ENCODE measurements at places on chromosomes 16 and 17.

DNA sequence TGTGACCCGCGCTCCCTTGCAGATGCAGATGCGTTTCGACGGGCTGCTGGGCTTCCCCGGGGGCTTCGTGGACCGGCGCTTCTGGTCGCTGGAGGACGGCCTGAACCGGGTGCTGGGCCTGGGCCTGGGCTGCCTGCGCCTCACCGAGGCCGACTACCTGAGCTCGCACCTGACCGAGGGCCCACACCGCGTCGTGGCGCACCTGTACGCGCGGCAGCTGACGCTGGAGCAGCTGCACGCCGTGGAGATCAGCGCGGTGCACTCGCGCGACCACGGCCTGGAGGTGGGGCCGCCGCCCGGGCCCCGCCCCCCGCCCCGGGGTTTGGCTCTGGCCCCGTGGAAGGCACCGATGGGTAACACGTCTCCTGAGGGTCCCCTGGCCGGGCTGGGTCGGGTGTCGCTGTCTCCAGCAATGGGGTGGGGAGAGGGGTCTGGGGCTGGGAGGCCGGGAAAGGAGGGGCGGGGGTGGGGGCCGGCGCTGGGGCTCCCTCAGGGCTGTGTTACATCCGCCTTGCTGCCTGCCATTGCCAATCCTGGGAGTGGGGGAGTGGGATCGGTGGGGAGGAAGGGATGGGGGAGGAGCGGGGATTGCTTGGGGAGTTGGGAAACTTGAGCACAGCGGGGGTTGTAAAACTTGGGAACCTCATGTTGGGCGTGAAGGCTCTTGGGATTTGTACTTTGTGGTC is 737 bp downstream of the NUDT16L1 start:
- DNase-seq, result no peak

DNA sequence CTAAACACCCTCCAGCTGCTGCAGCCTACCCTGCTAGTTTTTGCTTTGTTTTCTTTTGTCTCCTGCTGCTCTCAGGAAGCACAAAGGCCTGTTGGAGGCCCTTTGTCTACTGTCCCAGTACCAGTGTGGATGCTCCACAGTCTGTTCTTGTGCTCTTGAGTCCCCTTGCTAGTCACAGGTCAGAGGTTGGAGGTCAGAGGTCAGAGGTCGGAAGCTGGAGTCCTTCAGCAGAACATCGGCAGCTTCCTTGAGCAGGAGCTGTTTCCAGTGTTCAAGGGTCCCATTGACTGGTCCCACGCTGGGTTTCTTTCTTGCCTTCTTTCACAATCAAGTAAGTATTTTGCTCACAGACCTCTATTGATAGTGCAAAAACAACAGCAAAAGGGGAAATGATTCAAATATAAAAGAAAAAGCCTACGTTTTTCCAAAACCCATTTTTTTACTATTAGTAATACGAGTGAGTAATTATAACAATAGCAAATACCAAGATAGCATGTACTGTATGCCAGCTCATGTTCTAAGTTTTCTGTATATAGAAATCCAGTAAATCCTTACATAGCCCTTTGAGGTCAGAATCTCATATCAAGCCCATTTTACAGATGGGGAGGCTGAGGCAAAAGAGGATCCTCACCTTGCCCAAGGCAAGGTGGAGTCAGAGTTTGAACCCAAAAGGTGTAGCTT is 10.9 kb upstream of the IL34 start:
- no peak for DNase-seq

- DNase-seq, result no peak
Measured at GRCh38 chr16:78503602-78504001, 404.1 kb downstream of the WWOX start.

GRCh38 chr17:75832164-75832651 is 12.0 kb downstream of the UNC13D start:
- DNase-seq, result no peak

- no peak for DNase-seq
Measured at GRCh38 chr17:4185656-4186055, 42.7 kb downstream of the CYB5D2 start.

- DNase-seq, result no peak
Measured at GRCh38 chr17:39834017-39834416, 30.1 kb downstream of the IKZF3 start.

- no peak for DNase-seq
Measured at GRCh38 chr17:76687298-76688164, 23.2 kb downstream of the MXRA7 start.

DNA sequence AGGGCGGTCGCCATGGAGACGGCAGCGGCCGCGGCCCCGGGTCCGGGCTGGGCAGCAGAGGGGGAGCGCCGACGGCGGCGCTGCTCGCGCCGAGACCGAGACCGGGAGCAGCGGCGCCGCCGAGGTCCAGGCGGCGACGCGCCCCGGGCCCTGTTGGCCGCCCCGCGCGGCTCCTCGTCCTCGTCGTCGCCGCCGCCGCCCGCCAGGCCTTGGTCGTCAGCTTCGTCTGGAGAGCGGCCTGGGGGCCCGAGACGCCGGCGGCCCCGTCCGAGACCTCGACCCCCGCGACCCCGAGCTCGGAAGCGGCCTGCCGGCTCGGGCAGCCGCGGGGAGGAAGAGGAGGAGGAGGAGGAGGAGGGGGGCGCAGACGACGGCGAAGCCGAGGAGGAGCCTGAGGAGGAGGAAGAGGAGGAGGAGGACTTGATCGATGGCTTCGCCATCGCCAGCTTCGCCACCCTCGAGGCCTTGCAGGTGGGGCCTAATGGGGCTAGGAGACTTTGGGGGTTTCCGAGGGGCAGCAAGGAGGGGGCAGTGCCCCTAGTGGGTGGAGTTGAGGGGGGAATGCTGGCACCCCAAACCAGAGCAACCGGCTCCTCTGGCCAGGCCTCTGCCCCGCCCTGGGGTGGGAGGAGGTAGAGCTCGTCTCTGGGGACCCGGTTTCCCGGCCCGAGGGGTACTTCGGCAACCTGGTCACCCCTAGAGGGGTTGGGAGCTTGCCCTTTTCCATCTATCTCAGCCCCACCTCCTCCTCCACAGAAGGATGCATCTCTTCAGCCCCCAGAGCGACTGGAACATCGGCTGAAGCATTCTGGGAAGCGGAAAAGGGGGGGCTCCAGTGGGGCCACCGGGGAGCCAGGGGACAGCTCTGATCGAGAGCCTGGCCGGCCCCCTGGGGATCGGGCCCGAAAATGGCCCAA is 1.5 kb downstream of the FBRS start:
- DNase-seq, result no peak

DNA sequence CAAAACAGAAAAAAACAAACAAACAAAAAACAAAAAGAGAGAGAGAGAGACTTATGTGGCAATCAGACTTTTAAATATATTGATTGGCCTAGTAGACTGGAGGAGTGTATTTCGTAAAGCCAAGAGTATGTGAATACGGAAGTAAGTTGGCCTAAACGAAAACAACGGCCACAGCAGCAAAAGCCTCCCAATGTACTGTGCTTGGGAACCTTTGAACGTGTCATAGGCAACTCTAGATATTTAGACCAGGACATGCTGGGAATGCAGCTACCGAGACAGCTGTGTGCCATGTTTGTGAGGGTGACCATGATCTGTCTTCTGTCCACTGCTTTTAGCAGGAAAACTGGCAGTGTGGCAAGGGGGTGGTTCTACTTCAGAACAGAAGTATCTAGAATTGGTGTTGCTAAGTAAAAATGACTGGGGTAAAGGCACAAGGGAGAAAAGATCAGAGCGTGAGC is 7.4 kb downstream of the MAF start:
- no peak for DNase-seq

DNA sequence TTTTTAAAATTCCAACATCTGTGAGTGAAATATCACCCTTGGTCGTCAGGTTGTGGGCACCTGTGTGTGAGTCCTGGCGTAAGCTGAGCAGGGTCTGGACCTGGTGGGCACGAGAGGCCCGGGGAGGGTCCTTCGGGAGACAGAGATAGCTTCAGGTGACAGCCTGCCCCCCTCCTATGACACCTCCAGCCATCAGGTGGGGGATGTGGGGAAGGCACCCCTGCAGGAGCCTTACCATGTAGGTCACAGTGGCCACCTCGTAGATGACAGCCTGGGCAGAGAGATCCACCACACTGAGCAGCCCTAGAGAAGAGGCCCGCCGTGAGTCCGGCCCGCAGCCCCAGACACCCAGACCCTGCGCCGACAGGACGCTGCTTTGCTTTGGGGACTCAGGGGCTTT is 11.2 kb downstream of the SLC47A2 start:
- no peak for DNase-seq

GRCh38 chr17:44065668-44066203 is 735 bp downstream of the LSM12 start:
- peak; percentile 8 for DNase-seq

DNA sequence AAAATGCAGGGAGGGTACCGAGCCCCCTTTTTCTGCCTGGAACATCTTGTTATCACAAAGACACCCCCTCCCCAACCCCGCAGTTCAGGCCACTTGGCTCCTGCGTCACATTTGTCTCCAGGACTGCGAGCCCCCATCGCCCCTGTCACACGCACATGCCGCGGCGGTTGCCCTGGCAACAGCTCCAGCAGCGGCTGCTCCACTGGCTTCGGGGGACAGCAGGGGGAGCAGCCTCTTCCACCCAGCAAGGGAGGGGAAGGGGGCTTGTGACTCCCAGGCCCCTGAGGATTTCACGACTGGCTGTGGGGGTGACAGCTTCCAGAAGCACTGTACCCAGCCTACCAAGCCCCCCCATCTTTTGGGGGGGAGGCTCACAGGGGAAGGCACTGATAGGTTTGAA is 2.6 kb downstream of the BAIAP3 start:
- no peak for DNase-seq

DNA sequence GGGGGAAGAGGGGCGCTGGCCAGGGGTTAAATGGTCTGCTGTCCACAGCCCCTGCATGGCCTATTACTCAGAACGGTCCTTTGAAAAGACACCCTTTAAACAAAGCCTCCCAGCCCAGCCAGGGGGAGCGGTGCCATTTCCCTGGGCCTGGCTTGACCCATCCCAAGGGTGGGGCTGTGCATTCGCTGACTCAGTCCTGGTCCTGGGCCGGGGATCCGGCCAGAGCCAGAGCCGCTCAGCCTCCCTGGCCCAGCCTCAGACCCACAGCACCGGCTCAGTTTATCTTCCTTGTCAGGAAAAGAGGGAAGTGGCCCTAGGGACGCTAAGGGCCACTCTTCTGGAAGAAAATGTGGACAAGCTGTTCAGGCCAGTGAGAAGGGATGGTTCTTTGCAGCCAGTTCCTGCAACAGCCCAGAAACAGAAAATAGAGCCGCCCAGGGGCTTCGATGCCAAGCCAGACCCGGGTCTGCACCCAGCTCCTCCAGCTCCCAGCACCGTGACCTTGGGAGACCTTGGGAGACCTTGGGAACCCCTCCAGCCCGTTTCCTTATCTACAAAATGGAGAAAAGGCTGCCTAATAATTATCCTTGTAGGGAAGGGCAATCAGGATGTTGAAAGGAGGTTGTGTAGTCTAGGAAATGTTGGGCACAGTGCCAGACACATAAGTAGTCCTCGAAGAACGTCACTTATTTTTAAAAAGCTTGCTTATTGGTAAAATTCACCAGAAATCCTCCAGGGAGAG is 82.5 kb downstream of the ZDHHC7 start:
- DNase-seq, result no peak

DNA sequence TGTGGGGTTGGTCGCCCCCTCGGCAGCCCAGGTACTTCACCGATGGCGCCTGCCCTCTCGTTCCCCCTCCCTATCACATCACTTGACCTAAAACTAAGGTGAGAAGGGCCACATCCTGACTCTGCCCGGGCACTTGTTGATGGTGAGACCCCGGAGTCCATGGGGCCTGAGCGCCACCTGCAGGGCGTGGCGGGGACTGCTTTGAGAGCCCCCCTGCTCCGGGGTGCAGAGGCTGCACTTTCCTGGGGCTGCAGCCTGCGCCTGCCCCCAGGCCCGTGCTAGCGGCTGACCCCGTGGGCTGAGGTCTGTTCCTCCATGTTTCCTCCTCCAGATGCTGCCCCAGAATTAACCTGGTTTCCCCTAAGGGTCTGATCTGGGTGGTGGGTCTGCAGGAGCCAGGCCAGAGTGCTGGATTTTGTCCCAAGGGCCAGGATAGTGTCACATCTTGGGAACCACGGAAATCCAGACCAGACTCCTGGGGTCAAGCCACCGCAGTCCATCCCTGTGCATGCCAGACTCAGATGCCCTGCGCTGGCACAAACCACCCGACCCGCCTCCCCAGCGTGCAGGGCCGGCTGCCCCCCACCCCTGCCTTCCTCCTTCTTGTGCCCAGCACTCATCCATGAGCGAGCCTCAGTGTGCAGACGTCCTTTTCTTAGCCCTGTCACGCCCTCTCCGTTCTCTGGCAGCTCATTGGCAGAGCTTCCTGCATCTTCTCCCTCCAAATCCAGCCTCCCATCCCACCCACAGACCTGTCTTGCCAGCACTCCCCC is 2.7 kb downstream of the NDUFAF8 start:
- peak; percentile 37 for DNase-seq

DNA sequence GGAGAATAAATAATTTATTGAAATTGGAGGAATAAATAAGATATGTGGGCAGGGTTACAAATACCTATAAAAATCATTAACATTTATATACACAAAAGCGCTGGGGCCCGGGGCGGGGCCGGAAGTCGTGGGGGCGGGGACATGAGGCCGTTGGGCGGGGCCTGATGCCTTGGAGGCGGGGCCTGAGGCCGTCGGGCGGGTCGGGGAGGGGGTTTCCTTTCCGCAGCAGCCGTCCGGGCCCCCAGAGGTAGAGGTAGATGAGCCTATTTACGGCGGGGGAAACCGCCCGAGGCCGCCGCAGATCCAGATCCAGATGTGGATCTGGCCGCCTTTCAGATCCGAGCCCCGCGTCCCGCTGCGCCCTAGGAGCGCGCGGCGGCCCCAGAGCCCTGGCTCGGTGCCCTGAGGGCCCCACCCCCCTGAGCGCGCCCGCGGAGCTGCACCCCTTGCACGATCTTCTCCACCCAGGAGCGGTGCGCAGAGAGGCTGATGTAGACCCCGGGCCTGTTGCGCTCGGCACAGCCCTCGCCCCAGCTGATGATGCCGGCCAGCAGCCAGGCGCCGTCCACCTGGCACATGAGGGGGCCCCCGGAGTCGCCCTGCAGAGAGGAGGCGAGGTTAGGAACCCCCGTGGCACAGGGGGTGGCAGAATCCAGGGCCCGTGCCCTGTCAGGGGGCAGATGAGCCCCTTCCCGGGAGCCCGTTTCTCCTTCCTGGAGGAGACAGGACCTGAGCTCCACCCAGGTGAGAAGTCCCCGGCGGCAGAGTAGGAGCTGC is 5.1 kb downstream of the PRSS22 start:
- no peak for DNase-seq

GRCh38 chr17:80605326-80606066 is 60.9 kb downstream of the RPTOR start:
- DNase-seq, result no peak

GRCh38 chr17:70202840-70203239 is 33.5 kb downstream of the KCNJ2 start:
- no peak for DNase-seq

DNA sequence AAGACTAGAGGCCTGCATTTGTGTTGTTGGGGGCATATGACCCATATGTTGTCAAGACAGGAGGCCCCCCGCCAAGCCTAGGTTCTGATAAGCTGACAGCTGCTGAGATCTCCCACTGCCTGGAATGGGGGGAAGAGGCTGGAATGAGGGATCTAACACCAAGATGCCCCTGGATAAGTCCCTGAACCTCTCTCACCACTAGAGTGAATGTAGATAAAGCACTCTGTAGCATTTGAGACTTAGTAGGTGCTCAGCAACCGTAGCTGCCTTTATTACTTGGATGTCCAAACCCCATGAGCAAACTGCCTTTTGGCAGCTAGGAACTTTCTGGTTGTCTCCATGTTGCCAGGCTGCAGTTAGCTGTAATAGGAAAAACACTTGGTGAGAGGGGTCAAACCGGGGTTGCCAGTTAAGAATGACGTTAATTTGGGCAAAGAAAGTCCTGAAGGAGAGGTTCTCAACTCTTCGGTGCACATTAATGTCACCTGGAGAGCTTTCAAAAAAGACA is 4.4 kb upstream of the RASL10B start:
- DNase-seq, result no peak

- DNase-seq, result no peak
Measured at GRCh38 chr16:21628121-21628726, 24.2 kb downstream of the IGSF6 start.

GRCh38 chr17:59783221-59784047 is 76.0 kb downstream of the VMP1 start:
- no peak for DNase-seq

Data from bone marrow (tissue), 2 donors.